ENCODE measurements at places on chromosomes 1 and 21. TPM values are rescaled to one million over a fixed set of nuclear protein-coding genes. Genes with fewer than 3 reads are reported as not detected.
A peak's percentile ranks its signal among the peaks of the same experiment; 100 is the strongest.

LCE1A gene
- total RNA-seq: not detected

LUZP1 gene
- 5.9 TPM for total RNA-seq

KPNA6 gene
- 22.8 TPM for total RNA-seq

SYT2 gene
- total RNA-seq: not detected

UQCRHL gene
- 2.9 TPM for total RNA-seq

METTL18 gene
- 2.9 TPM for total RNA-seq

SH2D2A gene
- 0.17 TPM for total RNA-seq

GRCh38 chr21:45294509-45295291 lies 7.0 kb upstream of the POFUT2 start:
- H3K4me1 ChIP-seq: peaks cover 33% of the 10 kb centered on the region
- no peak overlapping the region for H3K4me3 ChIP-seq
- H3K27ac ChIP-seq: peak overlapping the region; percentile 89
- H3K27me3 ChIP-seq: no peaks in the 10 kb centered on the region
- peak; percentile 45 for DNase-seq

DNA sequence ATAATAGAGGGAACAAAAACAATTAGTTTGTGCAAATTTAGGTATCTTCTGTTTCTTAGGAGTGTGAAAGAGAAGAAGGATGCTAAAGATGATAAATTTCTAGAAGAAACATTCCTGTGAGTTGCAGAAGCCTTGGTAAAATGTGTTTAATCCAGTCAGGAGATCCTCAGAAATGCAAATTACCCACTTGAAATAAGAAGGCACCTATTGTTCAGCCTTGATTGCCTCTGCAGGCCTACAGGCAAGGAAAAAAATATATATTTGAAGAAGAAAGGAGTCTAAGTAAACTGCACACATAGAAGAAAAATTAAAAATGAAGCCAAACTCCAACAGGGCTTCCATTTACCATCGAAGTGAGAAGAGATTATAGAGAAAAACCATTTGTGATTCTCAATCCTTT lies 51.0 kb upstream of the LHX8 start:
- H3K4me1 ChIP-seq: no peaks in the 10 kb centered on the region
- no peaks in the 10 kb centered on the region for H3K36me3 ChIP-seq
- no peaks in the 10 kb centered on the region for H3K27me3 ChIP-seq

DNA sequence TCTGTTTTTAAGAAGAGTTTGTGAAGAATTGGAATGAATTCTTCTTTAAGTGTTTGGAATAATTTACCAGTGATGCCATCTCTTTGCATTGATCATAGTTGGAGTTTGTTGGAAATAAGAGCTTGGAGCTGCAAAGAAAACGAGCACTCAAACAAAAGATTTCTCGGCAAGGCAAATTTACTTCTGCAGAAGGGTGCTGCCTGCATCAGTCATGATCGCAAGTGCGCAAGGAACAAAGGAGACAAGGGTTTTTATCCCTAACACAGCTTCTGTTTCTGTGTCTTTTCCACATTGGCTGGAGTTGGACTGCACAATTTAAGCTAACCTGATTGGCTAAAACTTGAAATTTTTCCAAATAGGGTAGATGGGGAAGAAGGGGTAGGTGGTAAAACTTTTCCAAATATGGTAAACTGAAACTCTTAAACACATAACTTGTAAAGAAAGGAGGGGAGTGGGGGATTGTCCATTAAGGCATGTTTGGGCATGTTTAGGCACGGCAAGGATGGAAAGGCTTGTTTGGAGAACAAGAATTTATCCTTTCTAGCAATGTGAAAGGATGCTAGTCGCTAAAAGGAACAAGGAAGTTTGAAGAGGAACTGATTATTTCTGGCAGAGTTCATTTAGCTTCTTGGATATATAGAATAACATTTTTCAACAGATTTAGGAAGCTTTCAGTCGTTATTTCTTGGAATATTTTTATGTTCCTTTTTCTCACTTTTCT lies 3.5 kb upstream of the AADACL4 start:
- H3K27me3 ChIP-seq: no peaks in the 10 kb centered on the region
- DNase-seq: no peak
- H3K4me1 ChIP-seq: peaks cover 3% of the 10 kb centered on the region

DNA sequence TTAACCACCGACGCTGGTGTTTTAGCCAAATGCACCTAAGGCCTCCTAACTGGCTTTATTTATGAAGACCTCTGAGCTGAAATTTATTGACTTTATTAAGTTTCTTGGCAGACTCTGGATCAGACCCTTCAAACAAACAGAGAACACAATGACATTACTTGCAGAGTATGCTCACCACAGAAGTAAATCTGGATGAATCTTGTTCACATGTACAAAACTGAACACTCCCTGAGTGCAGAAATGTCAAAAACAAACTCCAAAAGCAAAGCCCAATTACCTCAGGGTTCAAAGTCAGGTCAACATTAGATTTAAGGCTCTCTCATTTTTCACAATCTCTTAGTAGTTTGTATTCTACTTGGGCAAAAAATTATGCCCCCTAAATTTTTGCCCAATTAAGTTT lies 218.6 kb downstream of the SLC45A1 start:
- DNase-seq: no peak
- H3K36me3 ChIP-seq: no peaks in the 10 kb centered on the region
- no peak overlapping the region for H3K27ac ChIP-seq

- H3K27me3 ChIP-seq: no peaks in the 10 kb centered on the region
- H3K4me1 ChIP-seq: no peaks in the 10 kb centered on the region
- no peak overlapping the region for H3K4me3 ChIP-seq
- H3K27ac ChIP-seq: no peak overlapping the region
- H3K36me3 ChIP-seq: no peaks in the 10 kb centered on the region
Observed at GRCh38 chr1:208942394-208943130, 641.0 kb upstream of the CAMK1G start.

- no peaks in the 10 kb centered on the region for H3K36me3 ChIP-seq
- no peak for DNase-seq
- H3K4me1 ChIP-seq: peaks cover 27% of the 10 kb centered on the region
- H3K27ac ChIP-seq: no peak overlapping the region
- no peaks in the 10 kb centered on the region for H3K27me3 ChIP-seq
Observed at GRCh38 chr1:111576547-111576946, 43.0 kb upstream of the RAP1A start.

- DNase-seq: no peak
- H3K4me1 ChIP-seq: no peaks in the 10 kb centered on the region
- H3K27me3 ChIP-seq: no peaks in the 10 kb centered on the region
- H3K27ac ChIP-seq: no peak overlapping the region
- no peaks in the 10 kb centered on the region for H3K36me3 ChIP-seq
Observed at GRCh38 chr1:109370712-109371340, 26.9 kb downstream of the SORT1 start.

- peaks cover 9% of the 10 kb centered on the region for H3K4me1 ChIP-seq
- no peak for DNase-seq
- H3K27me3 ChIP-seq: no peaks in the 10 kb centered on the region
- peak overlapping the region; percentile 97 for H3K27ac ChIP-seq
- peaks cover 2% of the 10 kb centered on the region for H3K36me3 ChIP-seq
Observed at GRCh38 chr1:205122489-205122882, 708 bp upstream of the RBBP5 start.

GRCh38 chr1:172969611-172970010 lies 81.1 kb downstream of the TNFSF18 start:
- no peak for DNase-seq
- H3K36me3 ChIP-seq: no peaks in the 10 kb centered on the region
- H3K27ac ChIP-seq: no peak overlapping the region
- H3K27me3 ChIP-seq: no peaks in the 10 kb centered on the region

- no peaks in the 10 kb centered on the region for H3K36me3 ChIP-seq
- H3K4me3 ChIP-seq: no peak overlapping the region
- H3K27me3 ChIP-seq: no peaks in the 10 kb centered on the region
- H3K27ac ChIP-seq: no peak overlapping the region
Observed at GRCh38 chr1:59046730-59047157, 250.2 kb upstream of the FGGY start.

DNA sequence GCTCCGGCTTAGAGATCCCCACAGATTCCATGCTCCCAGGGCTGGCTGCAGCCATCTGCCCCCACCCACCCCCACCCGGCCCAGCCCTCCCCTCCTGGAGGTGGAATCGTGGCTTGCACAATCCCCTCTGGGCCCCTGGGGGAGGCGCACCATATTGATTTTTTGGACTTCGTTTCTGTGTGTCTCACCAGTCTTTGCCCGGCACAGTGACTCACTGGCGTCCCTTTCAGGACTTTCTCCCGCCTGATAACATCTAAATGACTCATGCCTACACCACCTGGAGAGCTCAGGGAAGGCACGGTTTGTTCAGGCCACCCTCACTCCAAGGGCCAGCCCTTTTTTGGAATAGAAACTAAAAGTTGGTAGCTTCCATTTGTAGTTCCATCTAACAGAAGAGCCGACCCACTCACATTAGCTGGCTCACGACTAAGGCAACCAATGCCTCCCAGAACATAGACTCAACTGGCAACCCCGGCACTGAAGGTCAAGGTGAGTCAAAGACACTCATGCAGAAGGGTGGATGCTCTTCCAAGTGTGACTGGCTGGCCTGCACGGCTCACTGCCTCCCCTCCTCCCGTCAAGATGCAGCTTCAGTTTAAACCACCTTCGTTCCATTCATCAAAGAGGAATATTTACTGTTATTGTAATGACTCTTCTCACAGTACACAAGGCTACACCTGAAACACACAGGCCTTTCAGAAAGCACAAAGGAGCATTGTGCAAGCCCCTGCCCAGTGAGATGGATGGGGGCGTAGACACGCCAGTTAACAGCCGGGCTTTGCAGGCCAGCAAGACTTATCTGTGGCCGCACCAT lies 18.1 kb upstream of the ETS2 start:
- peak overlapping the region; percentile 2 for H3K4me3 ChIP-seq
- H3K4me1 ChIP-seq: no peaks in the 10 kb centered on the region
- H3K27ac ChIP-seq: peak overlapping the region; percentile 79

DNA sequence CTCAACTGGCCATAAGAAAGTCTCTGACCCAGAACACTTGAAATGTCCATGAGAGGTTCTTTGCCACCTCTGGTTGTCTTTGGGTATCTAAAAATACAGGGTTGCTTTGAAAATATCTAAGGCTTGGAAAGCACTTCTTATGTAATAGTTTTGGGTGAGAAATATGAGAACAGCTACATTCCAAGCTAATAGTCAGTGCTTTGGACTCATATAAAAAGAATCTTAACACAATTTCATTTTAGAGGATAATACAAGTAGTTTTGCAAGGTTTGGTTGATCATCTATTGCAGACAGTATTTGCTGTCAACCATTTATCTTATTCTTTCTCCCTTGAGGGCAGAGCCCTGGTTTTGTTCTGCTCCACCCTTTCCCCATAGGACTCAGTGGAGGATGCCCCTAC lies 207.5 kb downstream of the KCNK2 start:
- no peak overlapping the region for H3K27ac ChIP-seq
- H3K27me3 ChIP-seq: no peaks in the 10 kb centered on the region
- H3K4me1 ChIP-seq: no peaks in the 10 kb centered on the region
- DNase-seq: no peak
- H3K4me3 ChIP-seq: no peak overlapping the region
- H3K36me3 ChIP-seq: no peaks in the 10 kb centered on the region

DNA sequence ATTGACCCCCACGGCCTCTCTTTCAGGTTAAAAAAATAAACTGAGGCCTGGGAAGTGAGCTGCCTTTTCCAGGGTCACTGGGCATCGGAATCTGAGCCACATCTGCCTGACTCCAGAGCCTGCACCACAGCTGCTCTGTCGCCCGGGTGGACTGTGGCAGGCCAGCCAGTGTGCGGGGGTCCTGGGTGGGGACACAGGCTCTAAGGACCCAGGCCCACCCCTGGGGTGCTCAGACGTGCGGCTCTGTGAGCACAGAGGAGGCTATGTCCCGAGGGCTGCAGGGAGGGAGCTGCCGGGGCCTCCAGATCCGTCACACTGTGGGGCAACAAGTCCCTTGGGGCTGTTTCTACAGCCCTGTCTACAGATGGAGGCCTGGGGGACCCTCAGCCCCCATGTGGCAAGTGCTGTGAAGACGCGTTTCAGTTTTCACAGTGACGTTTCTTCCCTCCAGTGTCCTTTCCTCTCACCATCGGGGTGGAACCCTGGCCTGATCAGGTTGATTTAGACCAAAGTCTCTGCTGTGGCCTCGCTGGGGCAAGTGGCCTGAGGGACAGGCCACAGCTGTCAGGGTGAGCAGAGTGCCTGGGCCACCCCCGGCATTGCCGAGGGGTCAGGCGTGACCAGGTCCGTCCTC lies 39.2 kb upstream of the ACTRT2 start:
- H3K4me3 ChIP-seq: no peak overlapping the region
- H3K27me3 ChIP-seq: peaks cover 2% of the 10 kb centered on the region
- no peaks in the 10 kb centered on the region for H3K4me1 ChIP-seq
- no peak for DNase-seq
- no peaks in the 10 kb centered on the region for H3K36me3 ChIP-seq

DNA sequence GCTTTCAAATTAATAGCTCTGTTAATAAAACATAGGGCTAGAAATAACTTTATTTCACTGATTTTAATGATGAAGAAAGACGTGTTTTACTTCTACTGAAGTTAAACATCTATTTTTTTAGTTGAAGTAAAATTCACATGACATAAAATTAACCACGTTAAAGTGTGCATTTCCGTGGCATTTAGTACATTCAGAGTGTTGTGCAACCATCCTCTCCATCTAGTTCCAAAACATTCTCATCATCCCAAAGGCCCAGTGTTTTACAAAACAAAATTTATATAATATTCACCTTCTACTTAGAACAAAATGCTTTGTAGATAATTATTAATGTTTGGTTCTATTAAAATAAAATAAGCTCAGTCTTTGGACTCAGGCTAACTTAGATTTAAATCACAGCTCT lies 108.5 kb upstream of the GNG12 start:
- H3K4me1 ChIP-seq: no peaks in the 10 kb centered on the region
- no peaks in the 10 kb centered on the region for H3K27me3 ChIP-seq
- no peak for DNase-seq
- no peak overlapping the region for H3K27ac ChIP-seq

Measured in liver (tissue), 10 donors.